Fibroblast of skin of left quadriceps (primary cell): ENCODE measurements at places on chromosomes 5 and 9.

GRCh38 chr9:74951725-74952151 is 974 bp downstream of the C9orf40 start:
- DNase-seq, result peak; percentile 1

- no peak for DNase-seq
These were observed 74.4 kb downstream of the LHFPL2 start for GRCh38 chr5:78574131-78574673.

DNA sequence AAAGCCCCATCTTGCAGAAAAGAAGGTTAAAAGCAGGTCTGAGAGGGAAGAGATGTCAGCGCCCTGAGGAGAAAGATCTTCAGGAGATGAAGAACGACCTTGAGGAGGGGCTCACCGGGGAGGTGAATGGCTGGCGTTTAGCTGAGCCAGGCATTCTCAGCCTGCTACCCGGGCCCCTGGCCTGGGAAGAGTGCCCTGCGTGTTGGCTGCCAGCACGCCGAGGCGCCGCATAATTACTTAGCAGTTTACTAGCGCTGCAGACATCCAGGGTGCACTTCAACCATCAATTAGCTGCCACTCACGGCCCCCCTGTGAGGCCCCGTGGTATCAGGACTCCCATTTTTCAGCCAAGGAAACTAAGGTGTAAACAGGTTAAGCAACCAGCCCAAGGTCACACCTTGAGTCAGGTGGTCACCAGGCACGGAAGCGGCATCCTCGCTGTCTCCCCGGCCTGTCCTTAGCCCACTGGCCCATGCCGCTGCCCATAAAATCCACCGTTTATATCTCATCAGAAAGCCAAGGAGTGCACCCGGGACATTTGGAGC is 551.9 kb downstream of the BNC2 start:
- DNase-seq, result no peak

GRCh38 chr5:109859537-109859936 is 169.8 kb downstream of the MAN2A1 start:
- DNase-seq, result no peak

DNA sequence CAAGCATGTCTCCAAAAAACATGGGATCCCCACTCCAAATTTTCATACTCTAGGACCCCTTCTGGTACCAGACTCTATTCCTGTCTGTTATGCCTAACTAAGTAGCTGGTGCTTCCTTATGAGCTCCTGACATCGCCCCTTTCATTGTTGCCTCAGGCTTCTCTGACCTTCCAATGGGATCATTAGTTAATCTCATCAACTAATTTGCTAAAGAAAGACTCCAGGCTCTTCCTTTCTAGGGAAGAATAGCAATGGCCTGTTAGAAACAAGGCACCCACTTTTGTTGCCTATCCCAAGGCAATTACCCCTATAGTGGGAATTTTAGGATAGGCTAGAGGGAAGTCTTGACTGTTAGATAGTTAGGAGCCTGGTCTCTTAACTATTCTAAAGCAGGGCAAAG is 369.5 kb downstream of the MLLT3 start:
- no peak for DNase-seq

GRCh38 chr9:124251605-124252378 is 6.0 kb upstream of the NEK6 start:
- DNase-seq, result peak; percentile 60

DNA sequence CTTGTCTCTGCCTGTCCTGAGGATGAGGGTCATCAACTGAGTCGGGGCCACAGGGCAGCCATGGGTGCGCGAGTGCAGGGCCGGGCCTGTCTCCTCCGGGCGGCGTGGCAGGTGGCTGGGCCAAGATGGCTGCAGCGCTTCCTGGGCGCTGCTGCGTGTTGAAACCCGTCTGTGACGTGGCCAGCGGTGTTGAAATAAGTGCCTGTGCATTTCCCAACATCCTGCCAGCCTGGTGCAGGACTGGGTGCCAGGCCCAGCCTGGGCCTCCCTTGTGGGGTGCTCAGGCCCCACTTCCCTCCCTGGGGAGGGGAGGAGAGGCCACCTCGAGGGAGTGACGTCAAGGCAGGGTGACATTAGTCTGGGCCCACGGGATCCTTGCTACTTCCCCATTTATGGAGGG is 45.5 kb downstream of the RXRA start:
- no peak for DNase-seq

DNA sequence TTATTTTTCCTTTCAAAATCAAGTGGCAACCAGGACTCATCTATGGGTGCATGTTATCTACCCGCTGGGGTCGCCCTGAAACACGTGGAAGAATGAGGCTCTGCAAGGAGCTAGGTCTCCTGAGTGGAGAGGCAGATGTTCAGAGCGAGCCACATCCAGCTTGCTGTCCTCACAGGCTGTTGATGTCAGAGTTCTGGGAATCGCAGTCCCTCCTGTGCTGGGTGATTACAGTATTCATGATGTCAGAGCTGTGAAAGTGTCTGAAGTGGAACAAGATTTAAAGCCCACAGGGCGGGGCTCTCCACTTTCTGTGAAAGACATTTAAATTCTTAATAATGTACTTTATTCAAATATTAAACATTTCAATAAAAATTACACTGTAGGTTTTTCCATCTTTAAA is 24.4 kb upstream of the LMX1B start:
- no peak for DNase-seq

- no peak for DNase-seq
These were observed 203.6 kb upstream of the GRAMD2B start for GRCh38 chr5:126219616-126220015.

GRCh38 chr9:128882677-128883603 is 1.0 kb downstream of the LRRC8A start:
- no peak for DNase-seq

GRCh38 chr5:112087222-112087621 is 330.2 kb upstream of the NREP start:
- no peak for DNase-seq

DNA sequence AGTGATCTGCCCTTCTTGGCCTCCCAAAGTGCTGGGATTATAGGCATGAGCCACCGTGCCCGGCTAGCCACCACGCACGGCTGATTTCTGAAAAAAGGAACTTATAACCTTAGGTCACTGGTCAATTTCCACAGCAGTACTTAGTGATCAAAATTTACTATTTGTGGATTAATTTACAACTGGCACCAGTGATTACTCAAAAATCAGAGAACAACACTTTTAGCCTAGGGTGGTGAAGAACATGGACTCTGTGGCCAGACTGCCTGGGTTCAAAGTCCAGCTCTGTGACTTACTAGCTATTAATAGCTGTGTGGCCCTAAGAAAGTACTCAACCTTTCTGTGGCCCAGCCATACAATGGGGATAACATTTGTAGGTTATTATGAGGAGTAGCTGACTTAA is 50.8 kb upstream of the GLRX start:
- DNase-seq, result no peak

- no peak for DNase-seq
These were observed 264.2 kb downstream of the TMEM38B start for GRCh38 chr9:105958587-105958986.

DNA sequence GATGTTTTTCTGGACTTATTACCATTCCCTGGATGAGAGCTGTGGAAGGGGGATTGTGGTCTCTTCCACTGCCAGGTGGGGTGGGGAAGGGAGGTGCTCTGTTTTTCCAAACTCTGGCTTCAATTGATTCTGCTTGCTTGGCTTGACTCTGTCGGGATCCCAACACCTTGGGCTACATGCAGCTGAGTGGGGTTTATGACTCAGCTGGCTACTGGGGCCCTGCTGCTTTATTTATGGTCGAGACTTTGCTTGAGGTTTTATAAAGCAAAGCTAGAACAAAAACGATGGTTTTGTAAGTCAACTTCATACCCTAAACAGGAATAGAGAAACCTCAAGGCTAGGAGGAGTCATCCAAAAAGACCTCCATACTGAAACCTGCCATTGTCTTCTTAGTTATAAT is 76.3 kb downstream of the AOPEP start:
- DNase-seq, result peak; percentile 59

DNA sequence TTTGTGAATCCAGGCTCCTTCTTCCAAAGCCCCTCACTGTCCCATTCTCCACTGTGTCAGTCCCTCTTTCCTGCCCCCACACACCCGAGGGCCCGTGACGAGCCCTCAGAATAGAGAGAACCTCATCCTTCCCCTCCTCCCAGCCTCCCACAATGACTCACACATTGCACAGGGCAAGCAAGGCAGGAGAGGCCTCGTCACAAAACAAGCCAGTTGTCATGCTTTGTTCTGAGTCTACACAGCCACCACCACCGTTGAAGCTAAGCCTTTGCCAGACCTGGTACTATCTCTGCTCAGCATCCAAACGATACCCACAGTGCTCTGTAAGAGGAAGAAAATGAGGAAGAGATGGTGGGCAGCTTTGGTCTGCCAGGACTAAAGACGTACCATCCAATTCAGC is 142.2 kb upstream of the ZNF366 start:
- DNase-seq, result no peak

- no peak for DNase-seq
These were observed 29.0 kb downstream of the SARDH start for GRCh38 chr9:133709015-133709611.

DNA sequence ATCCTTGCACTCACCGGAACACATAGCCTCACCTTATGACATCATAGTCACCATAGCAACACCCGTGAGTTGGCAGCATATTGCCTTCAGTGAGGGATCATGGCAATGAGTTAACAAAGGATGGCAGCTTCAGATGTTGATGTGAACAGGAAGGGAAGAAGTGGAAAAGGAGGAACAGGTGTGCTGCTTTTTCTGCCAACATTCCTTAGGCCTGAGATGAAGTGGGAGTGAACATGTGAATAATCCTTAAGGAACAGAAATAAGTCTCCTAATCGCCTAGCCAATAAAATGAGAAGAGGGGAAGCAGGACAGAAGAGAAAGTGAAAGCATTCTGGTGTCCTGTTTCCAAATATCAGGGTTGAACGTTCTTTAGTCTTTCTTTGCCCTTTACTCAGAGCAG is 360.0 kb downstream of the BRINP1 start:
- DNase-seq, result no peak

DNA sequence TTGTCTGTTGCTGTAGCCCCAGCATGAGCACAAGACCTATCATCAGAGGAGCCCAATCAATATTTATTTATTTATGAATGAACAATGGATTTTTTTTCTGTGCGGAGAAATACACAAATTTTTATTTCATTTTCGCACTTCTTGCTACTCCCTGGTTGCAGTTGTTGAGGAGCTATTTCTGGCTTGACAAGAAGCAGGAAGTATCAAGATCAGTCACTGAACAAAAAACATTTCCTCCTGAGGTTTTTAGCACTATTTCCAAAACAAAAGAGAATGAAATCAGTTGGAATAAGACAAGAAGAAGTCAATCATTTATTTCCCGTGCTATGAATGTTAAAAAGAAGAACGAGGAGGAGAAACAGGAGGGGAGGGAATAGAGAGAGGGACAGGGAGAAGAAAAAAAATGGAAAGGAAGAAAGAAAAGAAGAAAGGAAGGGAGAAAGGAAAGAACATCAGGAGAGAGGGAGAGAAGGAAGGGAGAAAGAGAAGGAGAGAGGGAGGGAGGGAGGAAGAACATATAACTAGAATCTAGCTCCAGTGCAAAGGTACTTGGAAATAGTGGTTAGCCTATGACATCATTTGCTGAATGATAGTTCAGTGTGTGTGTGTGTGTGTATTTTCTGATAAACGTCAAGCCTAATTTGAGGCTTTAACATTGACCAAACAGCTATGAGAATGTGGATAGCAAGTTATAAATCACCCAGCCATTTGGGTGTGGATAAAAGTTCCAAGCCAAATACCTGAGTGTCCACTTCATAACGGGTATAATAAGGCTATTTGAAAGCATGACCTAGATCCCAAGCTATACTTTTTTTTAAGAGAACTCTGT is 586.0 kb downstream of the EBF1 start:
- peak; percentile 23 for DNase-seq

DNA sequence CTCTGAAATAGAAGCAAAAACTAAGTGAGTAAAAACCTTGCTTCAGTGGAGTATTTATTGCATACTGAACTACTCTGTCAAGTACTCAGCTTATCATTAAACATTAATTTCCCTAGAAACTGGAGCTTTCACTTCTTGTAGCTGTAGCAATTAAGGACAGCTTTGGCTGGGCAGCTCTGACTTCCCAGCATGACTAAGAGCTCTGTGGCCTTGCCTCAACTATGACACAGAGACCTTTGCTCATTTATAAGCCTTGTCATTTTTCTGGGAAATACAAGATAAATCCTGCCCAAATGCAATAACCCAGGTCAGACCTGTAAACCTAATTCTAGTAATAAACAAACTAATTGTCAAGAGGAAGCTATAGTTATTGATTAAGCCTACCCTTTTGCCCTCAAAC is 65.4 kb upstream of the STK32A start:
- no peak for DNase-seq

DNA sequence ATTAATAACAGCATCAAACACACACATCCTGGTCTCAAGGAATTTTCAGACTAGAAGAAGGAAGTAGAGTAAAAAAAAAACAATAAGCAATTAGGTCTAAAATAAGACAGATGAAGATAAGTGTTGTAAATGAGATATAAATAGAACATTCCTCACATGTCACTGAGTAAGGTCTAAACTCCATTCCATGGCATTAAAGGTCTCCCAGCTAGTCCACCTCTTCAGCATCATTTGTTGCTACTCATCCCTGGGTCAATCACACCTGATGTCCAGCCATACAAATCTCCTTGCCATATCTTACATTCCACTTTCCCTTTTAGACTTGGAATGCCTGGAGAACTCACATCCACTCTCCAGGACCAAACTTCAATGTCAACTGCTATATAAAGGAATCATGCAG is 214.1 kb upstream of the KLF4 start:
- no peak for DNase-seq

GRCh38 chr9:120886490-120886967 is 9.5 kb upstream of the PHF19 start:
- DNase-seq, result no peak

DNA sequence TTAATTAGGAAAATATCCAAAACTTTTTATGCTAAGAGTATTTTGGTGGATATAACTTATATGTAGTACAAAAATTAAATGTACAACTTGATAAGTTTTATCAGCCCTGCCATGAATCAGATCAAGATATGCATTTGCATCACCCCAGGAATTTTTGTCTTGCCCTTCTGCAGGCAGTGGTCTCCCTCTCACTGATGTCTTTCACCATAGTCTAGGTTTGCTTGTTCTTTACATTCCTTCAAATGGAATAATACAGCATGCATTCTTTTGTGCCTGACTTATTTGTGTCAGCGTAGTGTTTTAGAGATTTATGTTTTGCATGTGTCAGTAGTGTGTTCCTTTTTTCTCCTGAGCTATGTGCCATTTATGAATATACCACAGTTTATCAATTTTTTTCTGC is 36.4 kb downstream of the RNF180 start:
- DNase-seq, result peak; percentile 7

GRCh38 chr5:94432499-94432898 is 185.9 kb downstream of the KIAA0825 start:
- DNase-seq, result peak; percentile 1
